B cell (primary cell): ENCODE measurements at places on chromosomes 3 and 15. TPM values are rescaled to one million over a fixed set of nuclear protein-coding genes. Genes with fewer than 3 reads are reported as not detected.

DNA sequence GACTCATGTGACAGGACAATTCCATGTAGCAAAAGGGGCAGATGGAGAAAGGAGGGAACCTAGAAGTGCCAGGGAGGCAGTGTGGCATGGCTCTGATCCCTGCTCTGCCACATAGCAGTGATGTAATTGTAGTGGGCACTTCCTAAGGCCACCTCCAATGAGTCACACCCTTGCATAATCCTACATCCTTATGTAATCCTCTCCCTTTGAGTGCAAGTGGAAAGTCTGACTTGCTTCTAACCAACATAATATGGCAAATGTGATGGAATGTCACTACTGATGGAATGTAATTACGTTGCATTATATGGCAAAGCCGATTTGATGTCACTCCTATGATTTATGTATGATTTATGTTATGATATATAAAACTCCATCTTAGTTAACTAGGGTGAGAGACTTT is 72.9 kb upstream of the ATP2C1 start:
- no peak overlapping the region for H3K27ac ChIP-seq
- DNase-seq, result no peak
- no peaks in the 10 kb centered on the region for H3K36me3 ChIP-seq
- no peak overlapping the region for H3K4me3 ChIP-seq
- no peaks in the 10 kb centered on the region for H3K27me3 ChIP-seq
- no peaks in the 10 kb centered on the region for H3K4me1 ChIP-seq

- no peaks in the 10 kb centered on the region for H3K36me3 ChIP-seq
- H3K27ac ChIP-seq, result no peak overlapping the region
- H3K4me3 ChIP-seq, result no peak overlapping the region
- H3K27me3 ChIP-seq, result no peaks in the 10 kb centered on the region
- no peak for DNase-seq
- H3K4me1 ChIP-seq, result no peaks in the 10 kb centered on the region
Observed at GRCh38 chr3:87446849-87447387, 170.5 kb upstream of the POU1F1 start.

Gene ALDH1L1
- total RNA-seq, result not detected in 2 replicates

DNA sequence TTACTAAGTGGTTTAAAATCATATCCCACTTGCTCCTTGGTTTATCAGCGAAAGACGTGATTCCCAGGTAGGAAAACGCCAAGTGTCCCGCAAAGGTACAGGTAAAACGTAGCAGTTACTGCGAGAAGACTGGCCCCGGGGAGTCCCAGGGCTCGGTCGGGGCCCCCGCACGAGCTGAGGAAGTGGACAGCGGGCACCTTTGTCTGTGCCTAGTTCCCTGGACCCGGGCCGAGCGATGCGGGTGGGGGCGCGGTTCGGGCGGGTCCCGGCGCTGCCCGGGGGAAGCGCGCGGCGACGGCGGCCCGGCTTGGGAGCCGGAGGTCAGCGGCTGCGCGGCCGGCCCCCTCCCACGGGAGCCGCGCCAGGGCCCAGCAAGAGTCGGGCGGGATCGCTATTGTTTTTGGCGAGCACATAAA is 864 bp upstream of the NEO1 start:
- H3K36me3 ChIP-seq, result no peaks in the 10 kb centered on the region
- no peak overlapping the region for H3K27ac ChIP-seq
- DNase-seq, result no peak
- H3K4me1 ChIP-seq, result peaks cover 8% of the 10 kb centered on the region
- peaks cover 31% of the 10 kb centered on the region for H3K27me3 ChIP-seq

GRCh38 chr15:101148881-101149664 is 102.8 kb downstream of the CHSY1 start:
- H3K4me3 ChIP-seq, result no peak overlapping the region
- DNase-seq, result no peak
- no peak overlapping the region for H3K27ac ChIP-seq
- H3K27me3 ChIP-seq, result peaks cover 6% of the 10 kb centered on the region
- H3K36me3 ChIP-seq, result no peaks in the 10 kb centered on the region

Gene BLM
- 17.4 and 17.8 TPM in 2 replicates for total RNA-seq

DNA sequence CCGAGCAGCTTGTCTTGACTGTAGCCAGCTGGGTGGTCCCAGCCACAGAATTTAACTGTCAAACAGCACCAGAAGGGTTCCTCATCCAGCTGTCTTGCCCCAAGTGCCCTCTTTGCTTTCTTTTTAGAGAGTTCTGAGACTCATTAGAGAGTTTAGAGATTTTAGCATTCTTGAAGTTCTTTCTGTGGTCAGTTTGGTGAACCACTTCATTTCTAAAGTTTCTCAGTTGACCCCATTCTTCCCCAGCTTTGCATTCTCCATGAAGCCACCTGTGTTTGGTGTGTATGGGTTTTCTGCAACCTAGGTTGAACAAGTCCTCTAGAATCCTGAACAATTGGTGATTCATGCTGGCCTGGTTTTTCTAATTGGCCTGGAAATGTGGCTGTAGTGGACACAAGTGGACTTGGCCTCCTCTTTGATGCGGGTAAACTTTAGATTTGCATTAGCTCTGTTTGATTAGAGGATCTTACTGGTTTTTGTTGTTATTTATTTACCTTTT is 33.7 kb downstream of the FLNB start:
- no peak overlapping the region for H3K27ac ChIP-seq
- H3K27me3 ChIP-seq, result no peaks in the 10 kb centered on the region
- no peak overlapping the region for H3K4me3 ChIP-seq
- DNase-seq, result no peak

Gene CELSR3
- 2.5 and 2.8 TPM in 2 replicates for total RNA-seq

Gene USP19
- 87.3 and 89.9 TPM in 2 replicates for total RNA-seq

- no peak for DNase-seq
- no peak overlapping the region for H3K4me3 ChIP-seq
- peaks cover 48% of the 10 kb centered on the region for H3K4me1 ChIP-seq
- H3K36me3 ChIP-seq, result peaks cover 42% of the 10 kb centered on the region
- no peak overlapping the region for H3K27ac ChIP-seq
Observed at GRCh38 chr15:72778796-72779195, 4.8 kb downstream of the ADPGK start.

- no peak overlapping the region for H3K27ac ChIP-seq
- DNase-seq, result peak; percentile 24
- no peaks in the 10 kb centered on the region for H3K27me3 ChIP-seq
- H3K4me3 ChIP-seq, result no peak overlapping the region
- H3K4me1 ChIP-seq, result no peaks in the 10 kb centered on the region
Observed at GRCh38 chr3:111338059-111338698, 203.8 kb upstream of the CD96 start.

Gene NANOGP8
- total RNA-seq, result not detected in 2 replicates

DNA sequence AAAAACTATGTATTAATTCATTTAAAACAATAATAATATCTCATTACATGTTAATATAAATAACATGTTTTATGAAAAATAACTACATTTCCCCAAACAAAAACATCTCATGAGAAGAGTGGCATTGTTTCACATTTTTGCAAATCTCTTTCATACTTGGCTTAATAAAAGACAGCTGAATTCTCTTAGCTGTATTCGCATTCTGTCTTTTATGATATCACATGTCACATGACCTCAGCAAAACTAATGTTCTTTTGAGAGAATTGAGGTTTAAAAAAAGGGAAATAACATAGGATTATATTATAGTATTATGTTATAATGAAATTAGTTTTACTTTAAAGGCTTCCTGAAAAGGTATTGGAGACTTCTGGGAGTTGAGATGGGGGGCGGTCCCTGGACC is 48.4 kb upstream of the SPPL2A start:
- H3K4me3 ChIP-seq, result no peak overlapping the region
- DNase-seq, result no peak
- no peaks in the 10 kb centered on the region for H3K4me1 ChIP-seq
- H3K27ac ChIP-seq, result no peak overlapping the region

Gene PTX3
- 0.36 and 0.37 TPM in 2 replicates for total RNA-seq

DNA sequence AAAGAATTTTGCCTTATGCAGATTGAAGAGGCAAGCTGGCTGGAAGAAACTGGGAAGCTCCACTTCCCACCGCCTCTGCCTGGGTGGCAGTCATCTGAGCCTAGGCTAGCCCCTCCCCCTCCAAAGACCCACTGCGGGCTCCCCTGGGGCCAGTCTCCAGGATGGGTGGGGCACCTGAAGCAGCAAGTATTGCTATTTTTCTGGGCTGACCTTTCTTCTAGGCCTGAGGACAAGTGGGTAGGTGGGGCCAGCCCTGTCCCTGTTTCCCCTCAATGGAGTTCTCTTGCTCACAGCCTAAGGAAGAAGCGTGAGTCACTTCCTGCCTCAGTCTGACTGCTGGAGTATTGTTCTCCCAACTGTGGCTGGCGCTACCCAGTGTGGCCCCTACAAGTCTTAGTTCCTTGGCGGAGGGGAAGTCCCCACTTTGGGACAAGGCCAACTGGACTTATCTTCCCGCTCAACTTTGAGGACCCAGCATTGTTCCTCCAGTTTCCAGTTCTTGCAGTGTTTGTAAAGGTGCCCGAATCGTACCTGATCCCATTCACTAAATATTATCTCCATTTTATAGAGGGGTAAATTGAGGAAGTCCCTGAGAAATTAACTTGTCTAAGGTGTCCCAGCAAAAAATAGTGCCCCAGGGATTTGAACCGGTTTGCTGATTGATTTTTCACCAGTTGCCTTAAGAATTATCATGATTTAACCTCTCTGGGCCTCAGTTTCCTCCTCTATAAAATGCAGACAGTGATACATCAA is 1.4 kb downstream of the FURIN start:
- peak overlapping the region; percentile 19 for H3K27ac ChIP-seq
- no peaks in the 10 kb centered on the region for H3K36me3 ChIP-seq
- no peak overlapping the region for H3K4me3 ChIP-seq

- H3K4me1 ChIP-seq, result no peaks in the 10 kb centered on the region
- no peaks in the 10 kb centered on the region for H3K36me3 ChIP-seq
- no peaks in the 10 kb centered on the region for H3K27me3 ChIP-seq
- H3K27ac ChIP-seq, result no peak overlapping the region
Observed at GRCh38 chr3:8532251-8532871, 30.7 kb downstream of the LMCD1 start.

DNA sequence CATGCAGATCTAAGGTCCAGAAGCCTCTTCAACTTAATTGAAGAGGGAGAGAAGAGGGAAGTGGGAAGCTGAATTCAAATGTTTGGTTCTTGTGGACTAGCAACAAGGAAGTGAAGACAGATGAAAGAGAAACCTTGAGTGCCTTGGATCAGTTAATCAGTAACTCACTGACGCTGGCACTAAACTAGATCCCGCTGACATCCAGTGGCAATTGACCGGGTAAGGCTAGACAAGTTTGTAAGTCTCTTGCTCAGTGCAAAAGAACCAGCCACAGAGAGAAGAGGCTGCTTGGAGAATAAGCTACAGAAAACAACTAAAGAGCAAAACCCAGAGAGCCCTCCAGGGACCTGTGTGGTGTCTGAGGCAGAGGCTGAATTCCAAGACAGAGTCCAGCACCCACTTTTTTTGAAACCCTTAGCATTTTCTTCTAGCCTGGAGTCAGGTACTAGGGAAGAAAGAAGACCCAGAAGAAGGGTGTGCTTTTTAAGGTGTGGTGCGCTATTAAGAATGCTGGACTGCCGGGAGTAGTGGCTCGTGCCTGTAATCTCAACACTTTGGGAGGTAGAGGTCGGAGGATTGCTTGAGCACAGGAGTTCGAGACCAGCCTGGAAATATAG is 6.9 kb downstream of the PLCH1 start:
- H3K4me3 ChIP-seq, result no peak overlapping the region
- no peaks in the 10 kb centered on the region for H3K36me3 ChIP-seq
- H3K4me1 ChIP-seq, result peaks cover 6% of the 10 kb centered on the region
- no peak for DNase-seq

Gene CNTN6
- total RNA-seq, result not detected in 2 replicates

DNA sequence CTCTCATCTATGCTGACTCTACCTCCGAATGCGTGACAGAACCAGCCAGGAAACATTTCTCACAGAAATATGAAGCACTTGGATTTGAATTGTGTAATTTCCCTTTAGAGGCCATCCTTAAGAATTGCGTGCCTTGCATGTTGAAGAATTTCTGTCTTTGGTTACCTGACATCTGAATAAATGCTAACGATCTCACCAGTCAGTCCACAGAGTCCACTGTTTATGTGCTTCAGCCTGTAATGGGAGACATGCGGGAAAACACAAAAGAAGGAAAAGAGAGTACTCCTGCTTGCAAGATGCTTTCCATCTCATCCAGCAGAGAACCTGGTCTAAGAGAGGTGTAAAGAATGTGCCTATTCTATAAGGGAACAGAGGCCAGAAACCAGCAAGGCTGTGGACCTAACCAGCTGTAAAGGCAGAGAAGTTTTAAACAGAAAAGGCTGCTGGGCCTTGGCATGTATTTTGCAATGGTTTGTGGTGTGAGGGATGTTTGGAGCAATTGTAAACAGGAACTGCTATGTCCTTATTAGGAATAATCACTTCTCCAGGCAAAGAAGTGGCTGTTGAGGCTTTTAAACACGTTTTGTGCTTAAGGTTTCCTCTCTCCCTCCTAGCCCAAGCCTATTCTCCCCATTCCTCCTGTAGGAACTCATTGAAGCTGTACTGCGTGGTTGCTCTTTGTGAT is 36.4 kb upstream of the BOC start:
- no peak for DNase-seq
- no peaks in the 10 kb centered on the region for H3K36me3 ChIP-seq
- no peak overlapping the region for H3K27ac ChIP-seq
- H3K4me1 ChIP-seq, result no peaks in the 10 kb centered on the region

- no peaks in the 10 kb centered on the region for H3K27me3 ChIP-seq
- H3K4me3 ChIP-seq, result no peak overlapping the region
- no peak for DNase-seq
- no peaks in the 10 kb centered on the region for H3K36me3 ChIP-seq
Observed at GRCh38 chr3:155639462-155640055, 105.3 kb downstream of the PLCH1 start.

GRCh38 chr15:52518487-52519371 is 10.0 kb downstream of the MYO5A start:
- no peak overlapping the region for H3K4me3 ChIP-seq
- H3K36me3 ChIP-seq, result no peaks in the 10 kb centered on the region
- no peak for DNase-seq
- H3K27me3 ChIP-seq, result no peaks in the 10 kb centered on the region
- H3K27ac ChIP-seq, result no peak overlapping the region

GRCh38 chr3:38165722-38166387 is 518 bp downstream of the OXSR1 start:
- peak overlapping the region; percentile 97 for H3K4me3 ChIP-seq
- H3K27ac ChIP-seq, result peak overlapping the region; percentile 98
- H3K4me1 ChIP-seq, result peaks cover 28% of the 10 kb centered on the region
- no peak for DNase-seq

DNA sequence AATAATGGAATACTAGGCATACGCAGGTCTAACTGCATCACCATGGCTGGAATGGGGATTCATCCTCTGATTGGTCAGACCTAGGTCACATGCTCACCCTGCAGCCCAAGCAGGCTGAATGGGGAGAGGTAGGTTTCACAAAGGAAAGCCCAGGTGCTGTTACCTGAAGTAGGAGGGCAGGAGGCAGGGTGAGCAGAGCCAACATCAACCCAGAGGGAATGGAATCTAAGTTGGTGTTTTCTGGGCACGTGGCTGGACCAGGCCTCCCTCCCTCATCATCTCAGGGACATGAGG is 6.7 kb upstream of the H1-8 start:
- no peak overlapping the region for H3K4me3 ChIP-seq
- no peaks in the 10 kb centered on the region for H3K36me3 ChIP-seq
- no peak overlapping the region for H3K27ac ChIP-seq
- no peaks in the 10 kb centered on the region for H3K27me3 ChIP-seq
- no peaks in the 10 kb centered on the region for H3K4me1 ChIP-seq

Gene FBXO40
- total RNA-seq, result not detected in 2 replicates

Gene SLC2A2
- not detected in 2 replicates for total RNA-seq
